ENCODE measurements at places on chromosomes 2 and 18.

DNA sequence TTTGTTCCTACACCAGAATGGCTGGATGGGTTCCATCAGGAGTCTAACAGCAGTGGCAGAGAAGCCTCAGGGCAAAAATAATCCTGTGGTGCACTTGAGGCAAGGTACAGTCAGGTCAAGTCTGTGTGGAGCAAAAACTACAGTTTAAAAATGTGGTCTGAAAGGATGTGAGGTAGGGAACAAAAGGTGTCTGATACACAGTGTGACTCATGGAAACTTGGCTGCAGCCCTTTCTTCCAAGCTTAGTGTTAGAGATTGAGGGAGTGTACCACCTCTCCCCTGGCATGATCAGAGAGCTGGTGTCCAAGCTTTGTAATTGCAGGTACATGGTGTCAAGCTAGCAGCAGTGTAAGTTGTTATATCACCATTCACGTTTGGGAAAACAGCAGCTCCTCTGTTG, 8.9 kb downstream of the ANKAR start:
- DNase-seq, result no peak

- DNase-seq, result no peak
These were observed 257.8 kb upstream of the STON1 start for GRCh38 chr2:48272199-48272598.

GRCh38 chr2:111898703-111899514, 502 bp downstream of the MERTK start:
- DNase-seq, result no peak

GRCh38 chr2:138985881-138986280, 205.7 kb upstream of the NXPH2 start:
- DNase-seq, result no peak

- DNase-seq, result no peak
These were observed 84.3 kb upstream of the MAP4K4 start for GRCh38 chr2:101613056-101613704.

DNA sequence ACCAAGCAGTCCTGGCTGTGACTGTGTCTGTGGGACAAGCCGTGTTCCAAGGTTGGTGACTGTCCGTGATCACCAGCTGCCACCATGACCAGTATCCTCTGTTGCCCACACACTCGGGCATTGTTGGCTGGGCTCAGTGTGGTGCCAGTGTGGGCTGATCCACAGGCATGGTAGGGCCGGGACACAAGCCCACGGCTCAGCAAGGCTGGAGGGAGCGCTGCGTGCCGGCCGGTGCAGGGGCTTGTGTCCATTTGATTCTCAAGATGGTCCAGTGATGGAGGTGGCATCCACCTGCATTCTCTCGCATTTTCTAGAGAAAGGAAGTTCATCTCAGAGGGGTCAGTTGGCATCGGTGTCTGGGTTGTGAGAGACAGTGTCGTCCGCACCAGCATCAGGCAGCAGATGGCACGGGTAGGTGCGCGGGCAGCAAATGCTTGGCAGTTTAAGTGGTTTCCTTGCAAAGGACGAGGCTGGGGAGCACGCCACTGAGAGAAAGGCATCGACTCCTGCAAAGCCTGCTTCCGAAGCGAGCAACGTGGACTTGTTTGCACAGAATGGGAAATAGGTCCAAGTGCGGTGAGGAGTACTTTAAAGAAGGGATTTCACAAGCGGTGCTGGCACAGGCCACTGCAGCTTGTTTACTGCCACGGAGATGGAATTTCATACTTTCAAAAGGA, 20.9 kb downstream of the TWIST2 start:
- no peak for DNase-seq

GRCh38 chr18:76708722-76709353, 113.5 kb upstream of the ZNF236 start:
- DNase-seq, result no peak

- DNase-seq, result no peak
These were observed 4.8 kb upstream of the ID2 start for GRCh38 chr2:8676921-8677645.

- no peak for DNase-seq
These were observed 254.6 kb upstream of the SPRED2 start for GRCh38 chr2:65686928-65687521.

DNA sequence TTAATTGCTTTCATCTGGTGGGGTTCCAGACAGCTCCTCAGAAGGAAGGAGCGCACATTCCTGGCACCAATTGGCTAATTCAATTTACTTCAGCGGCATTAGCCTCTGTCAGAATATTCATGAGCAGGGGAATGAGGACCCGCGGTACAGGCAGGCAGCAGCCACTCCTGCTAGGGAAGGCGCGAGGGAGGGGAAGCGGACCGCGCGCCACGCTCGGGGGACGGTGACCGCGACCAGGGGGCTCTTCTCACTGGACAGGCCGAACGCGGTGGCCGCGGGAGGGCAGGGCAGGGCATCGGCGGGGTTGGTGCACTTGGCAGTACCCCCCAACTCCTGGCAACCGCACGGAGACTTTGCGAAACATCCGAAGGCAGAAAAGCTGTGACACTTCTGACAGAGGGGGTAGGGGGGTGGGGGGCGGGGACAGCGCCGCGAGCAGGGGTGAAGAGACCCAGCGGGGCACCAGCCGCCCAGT, at the start of gene CDH20:
Gene CDH20 (plus strand): TSS at position 160 of the 475 bp plus-strand sequence.
- DNase-seq, result no peak

- no peak for DNase-seq
These were observed 657.2 kb upstream of the FSHR start for GRCh38 chr2:49811502-49811901.
